Sigmoid colon (tissue), 7 donors: ENCODE measurements at places on chromosomes 6 and 20. TPM values are rescaled to one million over a fixed set of nuclear protein-coding genes. Genes with fewer than 3 reads are reported as not detected.

ADAM33 gene
- total RNA-seq = 49.9 TPM

DNA sequence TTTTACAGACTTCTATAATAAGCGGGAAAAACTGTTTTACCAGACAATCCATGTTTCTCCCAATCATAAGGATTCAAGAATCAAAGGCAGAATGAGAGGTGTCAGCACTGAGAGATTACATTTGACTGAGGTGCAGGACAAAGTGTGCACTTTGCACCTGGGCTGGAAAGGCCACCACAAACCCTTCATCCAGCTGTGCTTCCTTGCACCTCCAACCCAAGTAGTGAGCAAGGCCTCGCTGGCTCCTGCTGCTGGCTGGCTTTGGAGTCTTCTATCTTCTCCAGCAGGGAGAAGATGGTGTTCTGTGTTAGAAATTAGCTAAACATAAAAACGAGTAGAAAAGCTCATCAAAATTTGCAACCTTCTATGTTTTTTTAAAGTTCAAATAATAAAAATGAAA lies 77.7 kb downstream of the CHD6 start:
- no peaks in the 10 kb centered on the region for H3K27me3 ChIP-seq
- H3K4me1 ChIP-seq = no peaks in the 10 kb centered on the region
- H3K4me3 ChIP-seq = no peak overlapping the region
- no peaks in the 10 kb centered on the region for H3K36me3 ChIP-seq
- DNase-seq = no peak

GRCh38 chr20:36259177-36260061 lies 23.1 kb downstream of the AAR2 start:
- DNase-seq = peak; percentile 37
- peaks cover 15% of the 10 kb centered on the region for H3K36me3 ChIP-seq
- H3K27me3 ChIP-seq = no peaks in the 10 kb centered on the region
- no peaks in the 10 kb centered on the region for H3K4me1 ChIP-seq
- no peak overlapping the region for H3K27ac ChIP-seq
- no peak overlapping the region for H3K4me3 ChIP-seq

DNA sequence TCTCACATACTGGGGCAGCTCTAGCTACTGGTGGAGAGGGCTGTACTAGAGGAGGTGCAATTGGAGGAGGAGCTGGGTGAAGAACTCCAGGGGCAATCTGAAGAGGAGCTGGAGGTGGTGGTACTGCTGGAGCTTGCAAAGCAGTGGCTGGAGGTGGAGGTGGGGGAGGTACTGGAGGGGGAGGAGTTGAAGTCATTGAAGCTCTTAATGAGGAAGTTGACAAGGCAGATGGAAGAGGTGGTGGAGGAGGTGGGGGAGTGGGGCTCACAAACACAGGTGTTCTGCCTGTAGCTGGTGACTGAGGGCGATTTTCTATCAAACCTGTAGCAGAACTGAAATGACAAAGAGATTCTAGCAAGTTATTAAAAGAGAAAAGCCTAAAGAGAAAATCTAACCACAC lies 77.6 kb downstream of the WASF1 start:
- H3K4me3 ChIP-seq = no peak overlapping the region
- H3K27me3 ChIP-seq = no peaks in the 10 kb centered on the region
- H3K36me3 ChIP-seq = peaks cover 4% of the 10 kb centered on the region
- H3K4me1 ChIP-seq = no peaks in the 10 kb centered on the region
- no peak for DNase-seq
- no peak overlapping the region for H3K27ac ChIP-seq

TSBP1 gene
- total RNA-seq = not detected
